ENCODE measurements at places on chromosomes 12 and 14.

DNA sequence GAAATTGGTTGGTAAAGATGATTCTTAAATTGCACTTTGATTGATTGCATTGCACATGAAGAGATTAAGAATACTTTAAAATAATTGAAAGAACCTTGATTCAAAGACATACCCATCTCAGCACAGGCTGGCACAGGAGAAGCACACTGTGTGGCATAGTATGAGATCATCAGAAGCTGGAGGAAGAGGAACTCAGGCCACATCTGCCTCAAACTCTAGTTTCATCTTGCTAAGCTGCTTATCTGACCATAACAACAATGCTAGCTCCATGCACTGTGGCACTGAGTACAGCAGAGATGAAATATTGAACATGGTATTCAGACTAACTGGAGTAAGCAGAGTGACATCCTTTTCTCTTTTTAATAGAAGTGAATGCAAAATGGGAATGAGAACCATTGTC lies 99.1 kb downstream of the TBC1D30 start:
- DNase-seq: no peak

DNA sequence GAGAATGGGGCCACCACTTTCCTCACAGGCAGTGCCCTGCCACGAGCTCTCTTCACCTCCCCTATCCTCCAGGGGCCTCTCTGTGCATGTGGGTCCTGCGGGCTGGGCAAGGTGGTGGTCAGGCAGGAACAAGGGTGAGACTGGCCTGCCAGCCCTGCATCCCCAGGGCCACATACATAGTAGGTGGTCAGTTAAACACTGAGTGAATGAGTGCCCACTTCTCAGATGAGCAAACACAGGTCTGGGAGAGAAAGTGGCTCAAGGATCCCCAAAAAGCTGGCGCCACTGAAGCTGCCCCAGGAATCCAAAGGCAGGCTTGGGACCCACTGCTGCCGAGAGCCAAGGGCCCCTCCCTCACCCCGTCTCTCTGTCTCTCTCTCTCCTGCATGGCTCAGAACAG lies 51.1 kb downstream of the CCNK start:
- no peak for DNase-seq

- DNase-seq: peak; percentile 51
Measured at GRCh38 chr12:42129595-42130204, 15.0 kb downstream of the GXYLT1 start.

GRCh38 chr12:34288963-34289345 lies 266.7 kb downstream of the ALG10 start:
- no peak for DNase-seq

DNA sequence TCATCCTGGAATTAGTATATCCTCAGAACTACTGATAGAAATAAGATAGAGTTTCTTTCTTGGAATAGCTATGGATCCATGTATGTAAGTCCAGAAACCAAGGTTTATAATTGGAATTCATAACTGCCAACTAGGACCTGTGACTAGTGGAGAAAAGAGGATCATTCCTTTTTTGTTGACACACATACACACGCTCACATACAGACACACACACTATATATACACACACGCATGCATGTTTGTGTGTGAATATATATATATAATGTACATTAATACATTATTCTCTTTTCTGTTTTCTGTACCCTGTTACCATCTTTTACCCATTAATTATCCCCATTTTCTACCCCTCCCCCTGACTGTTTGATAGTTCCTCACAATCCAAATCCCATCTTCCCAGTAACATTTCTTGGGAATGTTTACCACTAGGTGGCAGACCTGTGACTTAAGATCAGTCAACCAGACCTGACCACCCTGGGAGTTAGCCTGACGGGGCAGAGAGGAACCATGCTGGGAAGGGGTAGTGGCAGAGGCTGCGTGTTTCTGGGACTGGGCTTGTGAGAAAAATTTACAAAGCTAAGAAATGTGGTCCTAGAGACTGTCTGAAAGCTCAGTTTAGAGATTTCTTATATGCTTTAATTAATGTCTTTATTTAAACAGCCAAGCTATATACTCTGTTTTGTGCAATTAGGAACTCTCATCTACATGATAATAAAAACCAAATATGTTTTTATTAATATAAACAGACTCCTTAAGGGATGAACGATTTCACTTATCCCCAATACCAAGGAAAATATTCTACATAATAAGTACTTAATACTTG lies 308.0 kb downstream of the PPFIA2 start:
- DNase-seq: no peak

GRCh38 chr14:56112781-56113180 lies 5.4 kb upstream of the PELI2 start:
- DNase-seq: no peak

DNA sequence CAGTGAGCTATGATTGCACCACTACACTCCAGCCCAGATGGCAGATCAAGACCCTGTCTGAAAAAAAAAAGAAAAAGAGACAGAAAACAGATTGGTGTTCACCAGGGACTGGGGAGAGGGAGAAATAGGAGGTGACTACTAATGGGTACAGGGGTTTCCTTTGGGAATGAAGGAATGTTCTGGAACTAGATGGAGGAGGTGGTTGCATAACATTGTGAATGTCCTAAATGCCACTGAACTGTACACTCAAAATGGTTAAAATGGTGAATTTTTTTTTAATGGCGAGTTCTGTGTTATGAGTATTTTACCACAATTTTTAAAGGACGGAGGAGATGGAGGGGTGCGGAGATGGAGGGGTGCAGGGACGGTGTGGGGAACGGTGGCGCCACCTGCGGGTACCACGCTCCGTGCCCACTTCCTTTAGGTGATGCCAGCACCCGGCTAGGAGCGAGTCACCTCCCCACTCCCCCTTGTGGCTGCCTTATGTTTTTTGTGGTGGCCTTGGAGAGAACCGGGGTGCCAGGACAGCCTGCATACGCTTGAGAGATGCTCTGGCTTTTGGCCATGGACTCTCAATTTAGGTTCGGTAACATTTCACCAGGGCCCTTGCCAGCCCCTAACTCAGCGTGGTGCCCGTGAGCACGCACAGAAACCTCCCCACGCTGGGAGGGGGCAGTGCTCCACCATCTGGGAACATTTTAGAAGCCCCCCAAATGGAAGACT lies 16.1 kb downstream of the UBC start:
- peak; percentile 71 for DNase-seq

DNA sequence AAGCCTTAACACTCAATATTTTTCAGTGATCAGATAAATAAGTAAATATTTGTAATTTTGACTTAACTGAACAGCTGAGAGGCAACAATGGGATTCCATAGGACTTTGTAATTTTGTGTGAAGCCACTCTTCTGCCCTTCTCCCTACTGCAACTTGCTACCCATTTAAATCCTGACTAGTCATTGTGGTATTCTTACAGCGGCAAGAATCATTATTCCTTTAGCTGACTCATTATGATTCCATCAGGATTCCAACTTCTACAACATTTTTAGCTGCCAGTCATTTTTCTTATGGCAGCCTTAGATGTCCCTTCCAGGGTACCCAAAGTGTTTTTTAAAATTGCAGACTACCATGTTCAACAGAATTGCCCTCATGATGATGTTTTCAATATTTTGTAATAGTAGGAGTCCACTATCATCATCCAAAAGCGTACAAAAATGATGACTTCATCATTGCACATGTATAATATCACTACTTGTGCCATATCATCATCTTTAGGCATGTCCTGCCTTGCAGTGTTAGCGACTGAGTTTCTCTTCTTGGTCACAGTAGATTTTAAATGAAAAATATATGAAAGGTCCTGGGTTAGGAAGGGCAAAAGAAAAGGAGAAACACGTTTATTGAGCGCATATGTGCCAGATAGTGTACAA lies 5.1 kb upstream of the MAGOHB start:
- DNase-seq: no peak

DNA sequence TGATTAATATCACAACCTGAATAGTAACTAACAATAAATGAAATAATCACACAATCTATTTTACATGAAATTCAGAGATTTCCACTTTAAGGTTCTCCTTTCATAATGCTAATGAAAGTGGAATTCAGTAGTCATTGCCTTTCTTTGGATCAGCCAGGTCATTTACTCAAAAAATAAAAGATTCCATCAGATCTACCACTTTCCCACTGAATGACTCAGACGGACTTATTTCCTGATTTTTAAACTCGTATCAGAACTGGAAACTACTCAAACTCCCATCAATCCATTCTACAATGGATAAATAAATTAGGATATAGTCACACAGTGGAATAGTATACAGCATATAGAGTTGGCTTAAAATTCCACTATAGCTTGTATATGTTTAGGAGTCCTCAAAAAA lies 237.1 kb downstream of the MED13L start:
- no peak for DNase-seq

- no peak for DNase-seq
Measured at GRCh38 chr12:120890963-120891362, 13.2 kb downstream of the SPPL3 start.

DNA sequence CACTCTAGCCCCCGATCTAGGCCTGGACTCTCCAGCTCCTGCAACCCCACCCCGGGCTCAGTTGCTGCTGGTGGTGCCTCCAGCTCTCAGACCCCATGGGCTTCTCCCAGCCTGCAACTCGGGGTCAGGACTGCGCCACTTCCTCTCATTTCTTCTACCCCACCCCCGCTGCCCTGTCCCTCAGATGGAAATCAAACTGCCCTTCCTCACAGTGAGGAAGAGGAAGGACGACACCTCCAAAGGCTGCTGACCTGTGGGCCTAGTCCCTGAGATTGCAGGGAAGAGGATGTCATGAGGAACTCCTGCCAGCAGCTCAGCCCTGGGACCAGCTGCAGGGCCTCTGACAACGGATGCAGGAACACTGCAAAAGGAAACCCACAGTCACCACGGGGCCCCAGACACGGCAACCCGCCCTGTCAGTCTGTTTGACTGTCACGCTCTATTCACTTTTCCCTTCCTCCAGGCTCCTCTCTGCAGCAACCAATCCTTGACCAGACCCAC lies 29.3 kb upstream of the PNMA1 start:
- DNase-seq: peak; percentile 61

DNA sequence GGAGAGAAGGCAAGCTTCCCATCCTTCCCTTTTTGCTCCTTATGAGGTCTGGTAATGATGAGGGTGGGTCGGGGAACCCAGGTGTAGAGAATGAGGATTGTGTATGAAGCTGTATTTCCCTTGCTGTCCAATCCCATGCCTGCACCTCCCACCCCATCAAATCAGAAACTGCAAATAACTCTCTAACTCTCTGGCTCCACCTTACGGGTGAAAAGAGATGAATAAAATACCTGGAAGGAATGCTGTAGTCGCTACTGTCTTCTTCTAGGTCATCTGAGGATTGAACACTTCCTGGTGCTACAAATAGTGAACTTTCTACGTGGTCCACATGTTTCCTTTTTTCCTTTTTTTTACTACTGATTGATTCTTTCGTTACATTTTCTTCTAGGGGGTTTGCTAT lies 38.9 kb upstream of the DICER1 start:
- peak; percentile 32 for DNase-seq
